Left colon (tissue), 2 donors: ENCODE measurements at places on chromosomes 4 and X. TPM values are rescaled to one million over a fixed set of nuclear protein-coding genes. Genes with fewer than 3 reads are reported as not detected.

DNA sequence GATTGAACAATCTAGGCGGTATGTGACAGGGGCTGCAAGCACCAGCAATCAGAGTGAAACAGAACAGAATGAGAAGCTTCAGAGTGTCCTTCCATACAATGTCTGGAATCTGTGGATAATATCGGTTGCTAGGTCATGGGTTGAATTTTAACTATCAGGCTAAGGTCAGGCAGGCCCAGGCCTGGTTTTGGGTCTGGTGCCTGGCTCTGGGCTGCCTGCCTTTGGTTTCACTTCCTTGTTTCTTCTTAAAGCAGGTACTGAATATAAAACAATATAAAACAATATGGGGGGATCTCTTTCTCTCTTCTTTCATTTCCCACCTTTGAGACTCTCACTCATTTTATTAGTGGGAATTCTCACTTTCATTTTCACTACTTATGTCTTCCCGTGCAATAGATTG lies 962.0 kb downstream of the CCSER1 start:
- DNase-seq: no peak

- DNase-seq: no peak
These were observed 24.2 kb downstream of the FAM156A start for GRCh38 chrX:52933976-52934703.

DNA sequence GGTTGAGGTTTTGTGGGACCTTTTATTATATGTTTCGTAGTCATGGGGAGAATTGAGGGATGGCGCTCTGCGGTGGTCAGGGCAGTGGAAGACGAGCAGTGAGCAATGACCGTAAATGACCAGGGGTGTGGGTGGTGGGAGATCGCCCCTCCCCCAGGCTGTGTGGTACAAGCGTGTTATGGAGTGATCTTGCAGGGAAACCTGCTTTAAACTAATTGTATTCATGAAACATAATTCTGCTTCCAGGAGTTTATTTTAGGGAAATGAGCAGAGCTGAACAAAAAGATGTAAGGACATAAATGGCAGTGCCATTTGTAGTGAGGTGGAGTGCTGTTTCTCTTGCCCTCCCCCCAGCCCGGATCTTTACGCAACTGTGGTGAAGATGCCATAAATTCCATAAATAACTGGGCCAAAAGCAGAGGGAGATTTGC lies 20.2 kb downstream of the GYG2 start:
- DNase-seq: no peak

- no peak for DNase-seq
These were observed 84.1 kb downstream of the IRF2 start for GRCh38 chr4:184389978-184390900.

The CXorf51A gene
- not detected for total RNA-seq

The PROM1 gene
- total RNA-seq: 121 TPM

The PAK3 gene
- 0.84 TPM for total RNA-seq

The PDZD4 gene
- total RNA-seq: 3.8 TPM

The SLC25A14 gene
- total RNA-seq: 6.3 TPM

The USP17L15 gene
- not detected for total RNA-seq
